ENCODE measurements at places on chromosomes 7 and 10.
A peak's percentile ranks its signal among the peaks of the same experiment; 100 is the strongest.

DNA sequence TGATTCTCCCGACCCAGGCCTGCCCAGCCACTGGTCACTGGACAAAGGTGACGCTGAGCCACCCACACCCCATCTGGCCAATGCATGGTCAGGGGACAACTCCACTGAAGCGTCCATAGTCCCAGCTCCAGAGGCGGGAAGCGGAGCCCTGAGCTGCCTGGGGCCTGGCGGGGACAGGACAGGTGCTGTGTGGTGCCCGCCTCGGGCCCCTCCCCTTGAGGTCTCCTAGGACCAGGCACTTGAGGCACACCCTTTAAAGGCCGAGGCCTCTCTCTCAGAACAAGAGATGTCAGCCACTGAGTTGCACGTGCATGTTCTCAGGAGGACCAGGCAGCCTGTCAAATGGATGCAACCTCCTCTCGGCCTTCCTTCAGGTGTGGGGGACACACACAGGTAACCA, 52.5 kb upstream of the PPP2R2D start:
- DNase-seq, result no peak

GRCh38 chr10:106380706-106381105, 783.8 kb downstream of the SORCS1 start:
- no peak for DNase-seq

- no peak for DNase-seq
These were observed 131.0 kb downstream of the SEM1 start for GRCh38 chr7:96578606-96579005.

GRCh38 chr7:28061824-28062196, 118.8 kb downstream of the JAZF1 start:
- DNase-seq, result no peak

GRCh38 chr7:27547401-27547800, 115.3 kb downstream of the HIBADH start:
- DNase-seq, result peak; percentile 19

DNA sequence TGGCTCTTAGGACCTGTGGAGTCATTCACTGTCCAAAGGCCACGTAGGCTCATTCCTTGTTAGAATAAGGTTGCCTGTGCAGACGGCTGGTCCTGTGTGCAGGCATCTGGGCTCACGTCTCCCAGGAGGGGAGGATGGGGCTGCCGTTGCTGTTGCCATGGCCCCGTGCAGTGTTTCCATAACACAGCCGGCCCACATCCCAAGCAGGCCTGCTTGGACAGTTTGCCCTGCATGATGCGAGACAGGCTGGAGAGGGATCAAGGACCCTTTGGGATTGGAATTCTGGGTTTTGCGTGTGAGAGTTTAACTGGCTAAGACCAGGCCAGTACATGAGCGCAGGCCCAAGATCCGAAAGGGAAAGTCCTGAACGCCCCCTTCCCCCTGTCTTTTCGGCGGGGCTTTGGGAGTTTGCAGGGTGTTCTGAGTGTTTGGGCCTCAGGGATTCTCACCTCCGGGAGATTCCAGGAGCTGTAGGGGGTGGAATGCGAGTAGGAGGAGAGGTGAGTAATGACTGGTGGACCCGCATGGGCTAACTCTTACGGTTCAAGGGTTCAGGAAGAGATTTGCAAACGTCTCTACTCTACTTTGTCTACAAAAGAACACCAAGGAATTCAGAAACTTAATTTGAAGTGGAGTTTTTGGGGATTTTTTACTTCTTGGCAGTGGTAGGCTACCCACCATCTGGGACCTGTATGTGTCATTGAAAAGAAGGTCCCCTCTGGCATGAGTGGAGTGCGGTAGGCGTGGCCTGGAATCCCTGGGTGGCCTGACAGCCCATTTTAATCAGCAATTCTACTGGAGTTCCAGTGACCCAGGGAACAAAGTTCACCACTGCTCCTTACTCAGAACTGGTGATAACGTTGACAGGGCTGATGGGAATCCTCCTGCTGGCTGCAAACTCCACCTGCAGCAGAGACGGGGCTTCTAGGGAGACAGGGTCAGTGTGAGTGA, 125.4 kb downstream of the ITIH5 start:
- DNase-seq, result peak; percentile 99

- DNase-seq, result no peak
These were observed 89.1 kb downstream of the COL28A1 start for GRCh38 chr7:7446616-7447015.

DNA sequence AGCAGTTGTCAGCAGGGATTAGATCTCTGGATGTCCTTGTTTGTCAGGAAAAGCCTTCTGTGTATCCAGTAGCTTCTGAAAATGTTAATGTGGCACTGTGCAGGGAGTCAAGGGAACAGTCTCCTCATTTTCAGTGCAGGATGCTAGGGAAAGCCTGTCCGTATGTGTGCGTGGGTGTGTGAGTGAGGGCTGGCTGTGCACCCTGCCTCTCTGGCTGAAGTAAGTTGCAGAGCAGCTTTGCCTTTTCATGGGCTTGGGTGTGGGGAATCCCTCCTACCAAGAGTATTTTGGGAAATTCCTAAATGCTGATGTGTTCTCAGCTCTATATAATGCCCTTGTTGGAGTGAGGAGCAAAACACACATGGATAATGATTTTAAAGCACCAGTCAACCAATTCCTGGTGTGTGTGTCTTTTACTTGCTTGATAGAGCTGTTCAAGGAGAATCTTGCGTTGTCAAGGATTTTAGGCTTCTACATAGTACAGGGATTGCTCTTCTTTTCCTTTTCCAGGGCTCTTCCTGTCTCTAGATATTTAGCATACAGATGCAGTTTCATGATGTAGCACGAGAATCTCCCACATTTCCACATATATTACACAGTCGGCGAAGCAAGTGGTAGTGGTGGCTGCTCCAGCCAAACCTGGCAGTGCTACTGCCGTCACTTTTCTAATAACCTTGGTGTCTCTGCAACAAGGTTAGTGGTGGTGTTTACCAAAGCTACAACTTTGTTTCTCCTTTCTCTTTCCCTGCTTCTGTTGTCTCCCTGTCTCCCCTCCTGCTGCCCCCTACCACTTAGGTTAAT, 92.8 kb downstream of the MCU start:
- DNase-seq, result peak; percentile 17

GRCh38 chr10:10307036-10307435, 710.6 kb upstream of the CELF2 start:
- no peak for DNase-seq

DNA sequence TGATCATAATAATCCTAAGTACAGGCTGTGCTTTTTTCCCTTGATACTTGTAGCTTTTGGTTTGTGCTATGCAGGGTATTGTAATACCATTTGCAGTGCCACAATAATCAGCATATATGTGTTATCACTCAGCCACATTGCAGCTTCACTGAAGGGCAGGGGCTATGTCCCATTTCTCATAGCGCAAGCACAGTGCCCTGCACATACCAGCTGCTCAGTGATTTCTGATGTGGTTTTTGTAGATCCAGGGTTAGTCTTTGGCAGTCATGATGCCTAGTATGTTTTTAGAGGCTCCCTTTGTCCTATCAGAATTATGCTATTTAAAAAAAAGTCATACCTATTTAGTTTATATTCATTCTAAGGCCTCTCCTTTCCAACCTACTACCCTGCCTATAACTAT, 25.8 kb downstream of the MET start:
- no peak for DNase-seq

DNA sequence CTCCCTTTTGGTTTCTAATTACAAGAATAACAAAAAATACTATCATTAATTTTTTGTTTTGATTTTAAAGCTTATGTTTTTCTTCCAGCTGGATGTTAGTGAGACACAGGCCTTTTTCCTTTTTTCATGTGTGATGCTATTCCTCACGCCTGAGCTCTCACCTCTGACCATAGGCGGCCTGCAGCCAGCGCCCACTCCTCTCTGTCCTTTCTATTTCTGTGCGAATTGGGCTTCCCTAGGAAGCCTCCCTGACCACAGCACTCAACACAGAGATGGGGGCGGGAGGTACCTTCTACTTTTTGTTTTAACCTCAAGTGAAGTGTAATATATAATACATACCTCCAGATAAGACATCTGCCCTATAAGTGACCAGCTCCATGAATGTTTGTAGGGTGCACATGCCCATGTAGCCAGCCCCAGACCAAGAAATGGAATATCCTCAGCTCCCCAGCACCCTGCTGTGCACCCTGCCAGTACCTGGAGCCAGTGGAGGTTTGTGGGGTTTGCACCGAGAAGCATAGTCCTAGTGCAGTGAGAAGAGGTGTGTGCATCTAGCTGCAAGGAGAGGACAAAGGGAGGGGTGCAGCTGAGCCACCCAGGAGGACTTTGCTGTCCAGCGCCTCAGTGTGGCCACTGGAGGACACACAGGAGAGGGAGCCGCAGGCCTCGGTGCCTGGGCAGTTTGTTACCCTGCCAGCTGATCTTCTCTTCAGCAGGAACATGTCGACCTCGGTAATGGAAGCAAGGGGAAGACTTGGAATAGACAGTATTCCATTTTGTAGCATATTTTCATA, 38.5 kb downstream of the BNIP3 start:
- DNase-seq, result no peak

DNA sequence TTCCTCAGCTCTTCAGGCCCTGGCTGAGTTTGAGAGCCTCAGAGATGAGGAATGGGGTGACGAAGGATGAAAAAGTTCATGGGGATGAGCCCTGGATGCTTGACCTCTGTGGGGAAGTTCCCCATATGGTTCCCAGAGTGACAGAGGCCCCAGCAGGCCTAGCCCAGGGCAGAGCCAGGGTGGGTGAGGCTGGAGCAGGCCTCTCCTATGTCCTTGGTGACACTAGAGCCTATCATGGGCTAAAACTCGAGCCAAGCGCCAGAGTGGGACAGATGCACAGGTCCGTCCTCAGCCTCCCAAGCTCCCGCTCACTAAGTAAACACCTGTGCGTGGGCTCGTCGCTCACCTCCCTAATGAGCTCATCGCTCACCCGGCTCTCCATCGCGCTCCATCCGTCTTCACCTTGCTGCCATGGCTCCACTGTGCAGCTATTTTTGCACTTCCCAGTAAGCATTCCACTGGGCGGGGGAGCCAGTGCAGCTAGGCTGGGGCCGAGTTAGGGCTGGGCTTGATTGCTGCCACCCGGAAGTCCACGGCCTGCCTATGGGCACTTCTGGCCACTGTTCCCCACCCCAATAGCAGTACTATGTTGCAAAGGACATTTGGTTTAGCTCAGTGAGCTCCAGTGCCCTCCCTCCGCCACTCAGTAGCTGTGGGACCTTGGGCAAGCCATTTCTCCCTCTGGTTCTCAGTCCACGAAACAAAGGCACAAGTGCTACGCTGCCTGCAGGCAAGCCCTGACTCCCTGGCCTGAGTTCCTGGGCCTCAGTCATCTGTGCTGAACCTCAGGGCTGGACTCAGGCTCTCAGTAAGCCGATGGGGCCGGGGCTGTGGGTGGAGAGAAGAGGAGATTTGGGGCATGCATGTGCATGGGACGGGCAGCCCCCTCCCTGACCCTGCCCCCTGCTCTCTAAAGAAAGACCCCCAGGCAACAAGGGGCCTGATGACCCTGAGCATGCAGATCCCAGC, 117.3 kb upstream of the PCBD1 start:
- no peak for DNase-seq

DNA sequence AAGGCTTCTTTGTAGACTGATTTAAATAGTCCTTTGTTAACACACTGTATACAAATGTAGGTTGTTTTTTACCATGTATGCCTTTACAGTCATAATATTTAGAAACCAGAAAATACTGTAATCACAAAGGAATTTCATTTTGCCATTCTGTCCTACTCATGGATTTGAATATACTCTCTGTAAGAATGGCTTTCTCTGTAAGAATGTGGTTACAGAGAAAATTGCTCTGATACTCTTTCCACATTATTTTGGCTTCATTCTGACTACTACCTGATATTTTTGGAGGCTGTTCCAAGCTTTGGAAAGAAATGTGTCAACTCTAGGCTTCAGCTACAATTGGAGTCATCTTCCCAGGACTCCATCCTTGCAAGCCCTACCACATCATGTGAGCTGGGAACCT, 23.5 kb downstream of the CH25H start:
- no peak for DNase-seq

DNA sequence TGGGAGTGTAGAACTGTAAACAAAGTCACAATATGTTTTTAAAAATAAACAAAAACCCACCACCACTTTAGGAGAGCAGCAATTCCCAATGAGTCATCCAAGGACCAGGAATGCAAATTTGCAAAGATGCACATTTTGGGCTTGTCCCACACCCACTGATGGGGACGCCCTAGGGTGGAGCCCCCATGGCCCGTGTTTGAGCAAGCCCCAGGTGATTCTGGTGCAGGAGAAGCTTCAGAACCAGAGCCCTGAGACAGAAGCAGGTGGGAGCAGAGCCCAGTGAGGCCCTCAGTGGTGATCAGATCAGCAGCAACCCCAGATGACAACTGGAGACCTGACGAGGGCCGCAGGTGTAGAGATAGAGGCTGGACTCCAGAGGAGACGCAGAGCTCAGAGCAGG, 55.1 kb upstream of the PFKP start:
- DNase-seq, result no peak

- DNase-seq, result no peak
These were observed 40.9 kb downstream of the ITGA8 start for GRCh38 chr10:15678851-15679250.

DNA sequence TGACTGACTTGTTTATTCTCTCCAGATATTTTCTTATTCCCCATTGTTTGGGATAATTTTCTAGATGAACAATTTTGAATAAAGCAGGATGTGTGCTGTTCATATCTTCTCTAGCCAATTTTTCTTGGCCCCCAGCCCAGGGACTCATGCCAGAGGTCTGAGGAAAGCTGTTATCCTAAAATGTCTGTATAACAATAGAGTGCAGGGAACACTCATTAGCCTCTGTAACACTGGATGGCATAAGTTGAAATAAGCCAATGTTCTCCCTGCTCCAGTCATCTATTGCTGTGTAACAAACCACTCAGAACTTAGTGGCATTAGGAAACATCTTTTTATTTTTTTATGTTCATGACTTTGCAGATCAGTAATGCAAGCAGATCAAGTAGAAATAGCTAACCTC, 121.7 kb upstream of the TRIM24 start:
- no peak for DNase-seq

- no peak for DNase-seq
These were observed 362.5 kb upstream of the ZMIZ1 start for GRCh38 chr10:78706256-78706655.

GRCh38 chr10:132186488-132187429, at the start of gene DPYSL4:
DPYSL4 (plus strand) TSS chr10:132186948; CDS start chr10:132187064, 116 bp downstream.
- DNase-seq, result no peak

DNA sequence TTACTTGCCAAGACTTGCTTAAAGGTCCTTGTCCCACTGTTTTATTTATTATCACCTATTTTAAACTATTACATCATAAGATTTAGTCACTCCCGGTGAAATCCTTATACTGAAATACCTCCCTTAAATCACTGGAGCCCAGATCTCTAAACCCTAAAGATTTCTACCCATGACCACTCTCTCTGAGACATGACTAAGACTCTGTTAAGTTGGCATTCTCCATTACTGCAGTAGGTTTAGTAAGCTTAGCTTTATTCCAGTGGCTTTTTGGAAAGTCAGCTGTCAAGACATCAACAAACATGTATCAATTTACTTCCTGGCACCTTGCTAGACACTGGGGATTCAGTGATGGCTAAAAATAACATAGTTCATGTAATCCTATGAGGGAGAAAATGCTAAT, 874.2 kb downstream of the KCNMA1 start:
- DNase-seq, result no peak

GRCh38 chr7:131844369-131844768, 287.9 kb upstream of the PODXL start:
- no peak for DNase-seq

GRCh38 chr10:34078745-34079470, 736.2 kb downstream of the PARD3 start:
- DNase-seq, result no peak

All from trophoblast cell (in vitro differentiated cells and primary cell).